Natural killer cell (primary cell): ENCODE measurements at places on chromosomes 5 and 9.

- no peak for DNase-seq
Measured at GRCh38 chr5:144788556-144788955, 617.9 kb downstream of the KCTD16 start.

DNA sequence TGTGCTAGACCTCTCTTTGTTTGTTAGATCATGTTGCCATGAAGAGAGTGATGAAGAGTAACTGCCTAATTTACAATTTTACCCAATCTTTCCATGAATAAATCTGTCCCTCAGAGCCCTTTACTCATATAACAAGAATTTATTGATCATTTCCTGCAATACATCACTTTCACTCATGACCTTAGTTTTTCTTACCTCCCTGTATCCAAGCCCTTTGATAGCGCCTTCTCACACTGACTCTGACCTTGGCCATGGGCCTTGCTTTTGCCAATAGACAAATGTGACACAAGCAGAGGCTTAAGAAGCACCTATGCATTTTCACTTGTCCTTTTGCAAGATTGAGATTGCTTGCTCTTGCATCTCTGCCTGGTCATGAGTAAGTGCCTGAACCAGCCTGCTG lies 288.1 kb downstream of the NNT start:
- DNase-seq: no peak

DNA sequence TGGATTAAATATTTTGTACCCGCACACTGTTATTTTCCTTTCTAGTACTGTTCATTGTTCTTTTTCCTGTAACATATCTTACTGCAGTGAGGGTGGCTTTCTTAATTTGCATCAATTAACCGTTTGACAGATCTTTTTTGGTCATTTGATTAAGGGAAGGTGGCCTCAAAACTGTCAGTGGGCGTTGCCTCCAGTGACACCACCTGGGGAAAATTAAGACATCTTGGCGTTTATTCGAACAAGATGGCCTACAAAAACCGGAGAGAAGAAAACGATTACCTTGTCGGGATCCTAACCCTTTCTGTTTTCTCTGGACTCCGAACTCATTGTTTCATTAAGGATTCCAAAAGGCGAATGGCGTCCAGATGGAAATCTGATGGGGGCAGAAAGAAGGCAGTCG lies 2.0 kb downstream of the BASP1 start:
- DNase-seq: no peak

DNA sequence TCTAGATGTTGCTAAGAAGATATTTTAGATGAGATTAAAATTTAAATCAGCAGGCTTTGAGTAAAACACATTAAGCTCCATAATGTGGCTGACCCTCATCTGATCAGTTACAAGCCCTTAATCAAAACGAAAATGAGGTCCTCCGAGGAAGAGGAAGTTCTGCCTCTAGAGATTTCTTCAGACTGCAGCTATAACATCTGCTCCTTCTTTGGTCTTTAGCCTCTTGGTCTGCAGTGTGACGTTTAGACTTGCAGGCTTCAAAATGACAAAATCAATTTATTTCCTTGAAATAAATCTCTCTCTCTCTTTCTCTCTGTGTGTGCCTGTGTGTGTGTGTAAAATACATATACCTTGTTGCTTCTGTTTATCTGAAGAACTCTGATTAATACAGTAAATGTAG lies 1429.8 kb upstream of the CDH9 start:
- no peak for DNase-seq

DNA sequence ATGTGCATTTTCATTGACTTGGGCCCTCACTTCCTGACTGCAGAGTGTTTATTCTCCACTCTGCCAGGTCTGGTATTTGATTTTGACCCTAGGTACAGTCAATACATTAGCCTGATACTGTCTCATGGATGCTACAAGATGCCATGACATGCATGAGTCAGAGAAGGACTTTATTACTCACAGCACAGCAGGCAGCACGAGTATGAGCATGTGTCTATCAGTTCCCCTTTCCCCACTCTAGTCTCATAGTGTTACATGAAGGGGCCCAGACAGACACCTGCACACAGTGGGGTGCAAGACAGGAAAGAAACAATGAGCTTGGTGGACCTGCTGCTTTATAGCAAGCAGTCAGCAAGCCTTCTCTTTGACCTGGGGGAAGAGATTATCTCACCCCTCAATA lies 19.6 kb downstream of the ITGA2 start:
- no peak for DNase-seq

DNA sequence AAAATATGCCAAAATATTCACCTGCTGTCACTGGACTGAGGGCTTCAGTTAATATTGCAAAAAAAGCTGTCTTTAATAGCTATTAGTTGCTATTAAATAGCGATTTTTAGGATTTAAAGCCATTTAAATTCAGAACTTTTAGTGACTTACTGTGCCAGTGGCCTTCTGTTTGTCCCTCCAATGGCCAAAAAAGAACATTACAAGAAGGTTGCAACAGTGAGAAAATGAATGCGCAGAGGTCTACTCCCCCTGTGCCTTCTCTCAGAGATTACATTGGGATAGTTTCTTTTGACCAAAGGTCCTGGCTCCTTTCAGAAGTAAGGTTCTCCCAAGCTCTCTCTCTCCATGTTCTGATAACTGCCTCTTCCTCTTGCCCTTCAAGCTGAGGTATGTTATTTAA lies 930.3 kb upstream of the ARRDC3 start:
- no peak for DNase-seq

DNA sequence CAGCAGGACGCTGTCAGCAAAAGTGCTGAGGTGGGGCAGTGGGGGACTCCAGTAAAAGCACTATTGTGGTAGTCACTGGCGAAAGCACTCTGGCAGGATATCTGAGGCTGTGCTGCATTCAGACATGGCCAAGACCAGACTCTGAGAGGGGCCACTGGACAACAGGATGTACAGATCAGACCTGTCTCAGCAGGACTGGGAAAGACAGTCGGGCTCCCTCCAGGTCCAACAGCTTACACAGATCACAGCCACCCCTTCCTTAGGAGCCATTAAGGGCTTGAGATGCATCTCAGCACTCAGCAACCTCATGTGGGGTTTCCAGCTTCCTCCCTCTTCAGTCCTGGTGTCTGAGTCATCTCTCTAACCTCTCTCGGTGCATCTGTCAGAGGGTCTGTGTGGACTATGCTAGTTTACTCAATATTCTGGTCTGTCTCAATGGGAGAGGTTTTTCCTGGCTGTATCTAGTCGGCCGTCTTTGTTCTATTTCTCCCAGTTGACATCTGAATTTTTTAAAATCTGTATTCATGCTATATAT lies 154.5 kb downstream of the CWC27 start:
- no peak for DNase-seq

DNA sequence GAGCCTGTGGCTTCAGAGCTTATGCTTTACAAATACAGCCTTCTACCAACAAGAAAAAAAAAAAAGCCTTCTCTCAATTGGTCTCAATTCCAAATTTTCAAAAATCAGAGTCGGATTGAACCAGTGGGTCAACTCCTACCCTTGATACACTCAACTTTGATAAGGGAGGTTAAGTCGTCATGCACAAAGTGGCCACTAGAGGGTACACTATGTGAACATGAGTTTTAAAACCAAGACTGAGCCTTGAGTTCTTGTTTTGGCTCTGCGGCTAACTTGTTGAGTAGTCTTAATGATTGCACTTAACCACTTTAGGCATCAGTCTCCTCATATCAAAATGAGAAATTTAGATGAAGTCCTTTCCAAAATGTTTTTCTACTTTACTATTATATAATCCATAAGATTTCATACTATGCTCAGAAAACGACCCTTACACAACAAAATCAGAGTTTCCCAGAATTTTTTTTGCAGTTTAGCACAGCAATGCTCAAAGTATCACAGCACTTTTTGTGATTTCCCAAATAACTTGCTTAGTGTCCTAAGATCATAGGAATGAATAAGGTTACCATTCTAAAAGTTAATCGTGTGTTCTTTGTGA lies 92.9 kb upstream of the MTAP start:
- DNase-seq: no peak

DNA sequence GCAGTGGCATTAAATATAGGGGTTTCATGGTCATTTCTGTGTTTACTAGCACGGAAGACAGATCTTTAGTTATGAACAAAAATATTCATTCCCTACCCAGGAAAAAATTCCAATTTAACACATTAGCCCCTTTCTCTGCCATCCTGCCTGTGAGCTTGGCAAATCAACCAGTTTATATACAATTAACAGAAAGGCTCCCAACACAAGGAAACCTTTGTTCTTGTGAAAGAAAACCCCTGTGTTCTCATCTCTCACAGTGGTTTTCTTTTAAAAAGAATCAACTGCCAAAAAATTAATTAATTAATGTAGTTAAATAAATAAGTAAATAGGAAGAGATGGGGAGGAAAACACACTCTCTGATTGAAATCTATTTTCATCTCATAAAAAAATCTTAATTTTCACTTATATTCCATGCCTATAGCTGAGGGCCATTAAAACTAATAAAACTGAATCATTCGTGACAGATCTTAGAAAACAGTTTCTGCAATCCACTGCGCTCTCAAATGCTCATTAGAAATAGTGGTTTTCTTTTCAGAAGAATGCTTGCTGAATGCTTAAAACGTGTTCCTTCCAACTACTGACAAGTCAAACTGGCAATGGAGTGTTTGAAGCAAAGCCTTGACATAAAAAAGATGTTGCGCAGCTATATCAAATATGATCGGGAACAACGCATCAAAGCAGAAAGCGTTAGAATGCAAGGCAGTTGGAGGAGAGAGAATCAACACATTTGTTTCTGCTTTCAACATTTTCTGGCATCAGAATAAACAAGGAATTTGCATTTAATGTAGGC lies 387.7 kb downstream of the TLR4 start:
- no peak for DNase-seq

DNA sequence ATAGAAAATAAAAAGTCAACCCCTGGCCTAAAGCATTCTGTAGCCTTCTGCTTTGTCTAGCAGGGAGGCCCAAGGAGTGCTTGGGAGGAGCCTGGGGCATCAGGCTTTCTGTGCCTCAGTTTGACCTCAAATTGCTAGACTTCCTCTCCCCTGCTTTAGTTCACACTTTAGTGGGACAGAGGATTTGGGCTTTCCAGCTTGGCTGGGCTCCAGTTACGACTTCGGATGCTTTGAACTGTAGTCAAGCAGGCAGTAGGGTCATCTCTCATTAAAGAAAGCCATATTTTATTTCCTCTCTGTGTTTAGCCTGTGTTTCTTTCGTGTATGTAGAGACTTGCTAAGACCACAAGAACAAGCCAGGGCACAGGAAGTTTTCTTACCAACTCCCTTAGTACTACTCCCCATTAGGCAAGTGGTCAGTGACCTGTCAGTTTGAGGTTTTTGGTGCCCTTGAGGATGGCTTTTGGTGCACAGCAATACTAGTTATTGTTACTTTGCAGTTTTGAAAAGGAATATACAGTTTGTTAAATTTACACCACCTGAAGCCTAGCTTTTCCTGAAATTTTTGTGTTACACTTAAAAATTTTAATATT lies 334.7 kb downstream of the NDUFS4 start:
- no peak for DNase-seq

- peak; percentile 64 for DNase-seq
Measured at GRCh38 chr9:91047529-91047928, 245.9 kb downstream of the SYK start.

- DNase-seq: peak; percentile 31
Measured at GRCh38 chr5:443239-444151, 519 bp downstream of the EXOC3 start.

GRCh38 chr9:105114318-105114717 lies 130.1 kb upstream of the SLC44A1 start:
- peak; percentile 22 for DNase-seq

DNA sequence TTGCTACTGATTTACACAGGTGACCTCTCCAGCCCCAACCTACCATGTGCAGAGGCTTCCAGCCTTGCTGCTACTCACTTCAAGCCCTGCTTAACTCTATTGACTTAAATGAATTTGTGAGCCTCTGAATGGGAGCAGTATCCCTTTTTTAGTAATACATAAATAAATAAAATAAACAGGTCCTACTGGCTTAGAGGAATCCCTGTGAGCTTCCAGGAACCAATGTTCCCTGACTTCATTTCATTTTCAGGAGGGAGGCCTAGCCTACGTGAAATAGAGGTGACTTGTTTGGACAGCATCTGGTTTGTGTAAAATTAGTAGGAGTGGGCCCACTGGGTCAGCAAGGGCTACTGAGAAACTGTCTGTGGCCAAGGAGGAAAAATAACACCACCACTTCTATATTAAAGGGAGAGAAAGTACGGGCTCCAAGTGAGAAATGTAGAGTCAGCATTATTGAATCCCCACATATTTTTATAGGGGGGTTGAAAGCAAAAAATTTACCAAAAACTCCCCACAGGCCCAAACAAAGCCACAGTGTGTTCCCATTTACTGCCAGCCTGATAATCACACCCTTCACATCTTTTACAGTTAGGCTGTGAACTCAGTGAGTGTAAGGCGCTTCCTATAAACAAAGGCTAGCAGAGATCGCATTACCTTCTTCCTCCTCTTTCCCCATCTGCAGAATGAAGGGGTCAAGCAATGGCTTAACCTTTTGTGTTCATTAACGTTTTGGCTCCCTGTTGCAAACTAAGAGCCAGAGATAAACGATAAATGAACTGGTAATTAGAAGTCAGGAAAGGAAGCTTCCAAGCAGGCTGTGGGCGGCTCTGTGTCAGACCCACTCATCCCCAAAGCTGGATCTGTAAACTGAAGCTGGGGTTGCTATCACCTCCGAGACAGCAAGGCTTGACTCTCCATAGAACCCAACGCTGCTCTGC lies 138.8 kb upstream of the LIFR start:
- DNase-seq: no peak

DNA sequence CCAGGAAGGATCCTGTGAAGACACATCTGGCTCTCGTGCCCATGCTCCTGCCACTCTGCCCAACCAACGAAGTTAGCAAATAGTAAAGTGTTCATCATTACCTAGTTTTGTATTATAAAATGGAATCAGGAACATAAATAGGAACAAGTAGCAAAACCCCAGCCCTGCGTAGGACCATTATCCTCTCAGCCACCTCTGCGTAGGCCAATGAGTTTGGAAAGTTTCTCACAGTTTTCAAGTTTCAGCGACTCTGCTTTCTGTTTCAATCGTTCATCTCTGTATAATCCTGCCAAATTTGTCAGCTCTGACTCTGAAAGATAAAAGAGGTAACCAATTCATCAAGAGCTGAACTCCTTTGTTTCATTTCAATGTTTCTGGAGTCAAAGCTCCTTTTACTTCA lies 10.1 kb upstream of the SPATA24 start:
- DNase-seq: no peak

- DNase-seq: no peak
Measured at GRCh38 chr9:18235181-18235908, 238.6 kb upstream of the ADAMTSL1 start.

DNA sequence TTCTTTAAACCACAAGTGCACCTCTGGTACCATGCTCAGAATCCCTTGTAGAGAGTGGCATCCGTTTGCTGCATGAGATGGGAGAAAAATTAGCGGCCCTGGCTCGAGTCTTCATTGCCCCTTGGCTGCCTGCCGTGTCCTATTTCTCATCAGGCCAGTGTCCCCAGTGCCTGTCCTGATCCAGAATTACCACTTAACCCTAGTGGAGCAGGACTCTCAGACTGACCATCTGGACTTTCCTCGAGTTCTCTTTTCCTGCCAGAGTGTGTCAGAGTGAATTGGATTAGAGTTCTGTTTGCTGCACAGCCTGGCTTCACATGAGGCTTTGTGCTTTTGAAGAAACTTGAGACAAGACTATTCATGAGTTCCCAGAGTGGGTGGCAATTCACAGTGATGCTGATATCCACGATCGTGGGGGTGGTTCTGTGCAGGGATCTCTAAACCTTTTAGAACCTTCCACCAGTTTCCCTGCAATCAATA lies 92.6 kb downstream of the C9orf152 start:
- no peak for DNase-seq
